CD4-positive, alpha-beta T cell treated with Interleukin-6 for 4 hours (primary cell): ENCODE measurements at places on chromosomes 12 and 14.

- no peak for DNase-seq
Measured at GRCh38 chr12:24252602-24253001, 303.1 kb upstream of the SOX5 start.

- no peak for DNase-seq
Measured at GRCh38 chr14:36848213-36848612, 186.6 kb downstream of the PAX9 start.

GRCh38 chr12:68477261-68477772, 133.4 kb upstream of the RAP1B start:
- no peak for DNase-seq

- no peak for DNase-seq
Measured at GRCh38 chr12:57444744-57445143, 10.2 kb downstream of the INHBC start.

DNA sequence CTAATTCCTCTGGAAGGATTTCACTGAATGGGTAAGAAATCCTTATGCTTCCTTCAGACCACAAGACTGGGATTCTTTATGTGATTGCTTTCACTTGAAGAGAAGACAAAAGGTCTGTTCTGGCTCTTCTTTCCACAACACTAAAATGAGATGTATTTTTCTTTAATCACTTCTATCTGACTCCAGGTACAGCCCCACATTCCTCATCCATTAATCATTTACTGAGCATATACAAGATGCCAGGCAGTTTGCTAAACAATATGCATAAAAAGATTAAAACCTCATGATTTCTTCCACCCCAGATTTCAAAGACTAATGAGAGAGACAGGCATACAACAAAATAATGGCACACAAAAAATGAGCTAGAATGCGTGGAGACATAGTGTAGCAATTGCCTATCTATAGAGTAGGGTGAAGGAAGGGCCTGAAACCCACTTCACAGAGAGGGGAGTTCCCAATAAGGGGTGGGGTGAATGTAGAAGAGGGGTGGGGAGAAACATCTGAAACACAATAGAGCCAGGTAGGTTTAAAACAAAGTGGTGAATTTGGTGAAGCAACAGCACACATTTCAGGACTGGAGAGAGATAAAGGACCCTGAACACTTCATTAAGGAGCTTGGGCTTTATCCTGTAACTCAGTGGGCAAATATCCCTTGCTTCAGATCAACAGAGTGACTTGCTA, 65.1 kb upstream of the PRB2 start:
- DNase-seq, result no peak

DNA sequence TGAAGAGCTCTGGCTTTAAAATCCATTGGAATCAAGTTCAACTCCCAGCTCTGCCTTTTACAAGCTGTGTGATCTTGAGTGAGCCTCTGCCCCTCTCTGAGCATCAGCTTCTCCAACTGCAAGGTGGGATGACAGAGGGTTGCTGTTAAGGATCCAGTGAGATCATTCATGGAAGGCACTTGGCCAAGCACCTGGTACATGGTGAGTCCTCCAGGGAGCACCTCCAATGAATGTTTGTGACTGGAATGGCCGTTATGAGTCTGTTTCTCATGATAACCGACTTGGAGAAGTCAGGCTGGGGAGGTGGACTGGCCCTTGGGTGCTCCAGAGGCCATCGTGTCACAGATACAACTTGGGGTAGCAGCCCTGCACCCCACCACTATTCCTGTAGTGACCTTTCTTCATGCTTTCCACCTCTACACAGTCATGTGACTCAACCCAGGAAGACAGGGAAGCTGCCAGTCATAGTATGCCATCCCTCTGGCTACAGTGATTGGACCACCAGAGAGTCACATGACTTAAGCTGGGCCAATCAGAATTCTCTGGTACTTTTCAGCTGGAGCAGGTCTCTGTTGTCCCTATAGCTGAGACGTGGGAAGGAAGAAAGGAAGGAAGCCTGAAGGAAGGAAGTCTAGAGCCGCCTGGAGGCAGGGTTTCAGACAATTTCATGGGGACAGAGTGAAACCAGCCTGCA, 146.5 kb upstream of the MYL2 start:
- no peak for DNase-seq

- DNase-seq, result no peak
Measured at GRCh38 chr12:5166976-5167375, 123.3 kb downstream of the KCNA5 start.
